ENCODE measurements at places on chromosomes 3 and 15.

DNA sequence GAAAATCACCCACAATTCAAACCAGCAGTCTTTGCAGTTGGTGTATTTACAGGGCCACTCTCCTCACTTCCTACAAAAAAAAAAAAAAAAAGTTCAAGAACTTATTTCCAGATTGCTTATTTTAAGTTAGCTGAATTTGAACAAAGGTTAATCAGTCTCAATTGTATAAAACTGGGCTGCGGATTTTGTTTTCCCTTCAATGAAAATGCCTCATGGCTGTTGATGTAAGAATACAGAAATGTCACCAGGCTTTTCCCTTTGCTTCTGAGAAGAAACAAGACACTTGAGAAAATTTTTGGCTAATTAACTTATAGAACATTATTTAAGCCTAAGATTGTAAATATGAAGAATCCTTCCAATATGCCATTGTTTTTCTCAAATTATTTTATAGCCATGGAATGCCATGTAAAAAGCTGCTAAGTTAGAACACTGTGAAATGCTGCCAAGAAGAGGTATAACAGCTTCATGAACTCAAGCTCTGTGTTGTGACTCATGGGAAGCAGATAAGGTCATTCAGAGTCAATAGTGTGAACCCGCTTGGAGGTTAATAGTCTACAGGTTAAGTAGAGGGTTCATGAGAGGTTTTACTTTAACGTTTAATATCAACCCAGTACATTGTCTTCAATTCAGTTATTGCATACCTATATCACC is 84.3 kb upstream of the ABI3BP start:
- DNase-seq: no peak

DNA sequence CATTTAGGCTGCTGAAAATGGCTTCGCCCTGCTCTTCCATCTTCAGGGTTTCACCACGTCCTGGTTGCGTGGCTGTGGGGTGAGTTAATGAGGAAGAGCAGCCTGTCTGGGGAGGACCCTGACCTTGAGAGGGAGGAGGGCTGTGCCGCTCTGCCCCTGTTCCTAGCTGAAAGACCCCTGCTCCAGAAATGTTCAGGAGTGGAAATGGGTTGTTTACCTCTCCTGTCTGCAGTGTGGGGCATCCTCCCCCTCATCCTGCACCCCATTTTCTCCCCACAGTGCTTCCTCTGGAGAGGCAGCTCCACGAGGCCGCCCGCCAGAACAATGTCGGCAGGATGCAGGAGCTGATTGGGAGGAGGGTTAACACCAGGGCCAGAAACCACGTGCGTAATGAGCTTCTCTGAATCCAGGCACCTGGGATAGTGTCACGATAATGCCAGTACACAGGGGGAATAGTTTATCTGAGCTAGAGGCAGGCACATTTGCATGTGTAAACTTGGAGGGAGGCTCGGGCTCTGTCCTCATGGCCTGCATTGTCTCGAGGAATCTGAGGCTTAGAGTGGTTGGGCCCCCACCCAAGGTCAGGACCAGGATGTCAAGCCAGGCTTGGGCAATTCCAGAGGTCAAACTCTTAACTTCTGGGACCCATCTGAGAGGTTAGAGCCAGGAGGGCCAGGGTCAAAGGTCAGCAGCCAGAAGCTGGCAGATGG is 4.0 kb downstream of the ANKDD1A start:
- DNase-seq: no peak

DNA sequence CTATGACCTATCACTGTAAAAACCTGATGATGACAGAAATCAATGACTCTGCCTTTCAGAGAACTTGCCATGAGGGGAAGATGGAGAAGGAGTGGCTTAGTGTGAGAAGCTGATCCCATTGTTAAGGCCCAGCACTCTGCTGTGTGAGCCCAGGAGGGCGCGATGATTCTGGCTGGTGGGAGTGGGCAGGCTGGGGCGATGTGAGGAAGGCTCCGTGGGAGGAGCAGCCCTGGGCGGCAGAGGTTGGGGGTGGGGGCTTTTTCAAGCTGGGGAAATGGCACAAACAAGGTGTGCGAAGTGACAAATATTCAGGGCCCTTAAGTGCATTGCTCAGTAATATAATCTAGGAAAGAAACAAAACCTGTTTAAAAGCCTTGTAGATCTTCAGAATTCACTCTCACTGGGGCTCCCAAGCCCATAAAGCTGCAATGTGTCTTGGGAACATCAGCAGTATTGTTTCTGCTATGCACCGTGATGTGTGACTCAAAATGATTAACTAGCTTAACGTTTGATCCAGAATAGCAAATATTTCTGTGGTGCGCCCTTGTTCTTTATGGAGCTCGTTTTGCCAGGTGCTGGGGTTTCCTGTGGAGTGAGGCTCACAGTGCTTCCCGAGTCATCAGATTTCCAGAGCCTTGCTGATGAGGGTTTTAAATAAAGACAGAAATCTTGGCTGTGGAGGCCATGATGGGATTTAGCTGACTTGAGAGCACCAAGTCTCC is 141.0 kb downstream of the CHDH start:
- DNase-seq: no peak

GRCh38 chr3:71269906-71270305 is 313.6 kb downstream of the FOXP1 start:
- no peak for DNase-seq

- no peak for DNase-seq
Observed at GRCh38 chr15:63985221-63986184, 60.8 kb downstream of the DAPK2 start.

DNA sequence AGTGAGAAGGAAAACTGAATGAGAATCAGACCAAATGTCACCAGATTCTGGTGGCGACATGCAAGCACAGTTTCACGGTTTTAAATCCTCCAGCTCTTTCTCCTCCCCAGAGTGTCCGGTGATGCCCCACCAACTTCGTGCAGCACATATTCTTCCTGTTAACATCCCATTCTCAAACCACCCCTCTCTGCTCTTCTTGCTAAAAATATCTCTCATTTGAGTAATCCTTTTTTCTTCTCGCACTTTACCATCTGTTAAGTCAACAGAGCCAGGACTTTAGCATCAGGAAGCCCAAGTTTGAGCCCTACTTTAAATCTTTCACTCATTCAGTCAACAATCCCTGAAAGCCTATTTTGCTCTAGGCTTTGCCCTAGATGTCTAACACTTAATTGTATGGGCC is 68.2 kb upstream of the VGLL4 start:
- no peak for DNase-seq

DNA sequence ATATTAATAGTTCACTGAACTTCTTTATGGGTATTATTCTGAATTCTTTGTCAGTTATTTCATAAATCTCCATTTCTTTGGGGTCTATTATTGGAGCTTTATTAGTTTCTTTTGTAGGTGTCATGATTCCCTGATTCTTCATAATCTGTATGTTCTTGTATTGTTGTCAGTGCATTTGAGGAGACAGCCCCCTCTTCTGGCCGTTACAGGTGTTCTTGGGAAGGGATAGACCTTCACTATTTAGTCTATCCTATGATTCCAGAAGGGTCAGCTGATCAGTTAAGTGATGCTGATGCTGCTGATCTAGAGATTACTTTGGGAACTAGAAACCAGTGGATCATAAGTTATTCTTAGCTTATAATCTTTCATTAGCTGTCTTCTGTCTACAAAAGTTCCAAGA is 34.9 kb downstream of the TMEM39A start:
- no peak for DNase-seq

DNA sequence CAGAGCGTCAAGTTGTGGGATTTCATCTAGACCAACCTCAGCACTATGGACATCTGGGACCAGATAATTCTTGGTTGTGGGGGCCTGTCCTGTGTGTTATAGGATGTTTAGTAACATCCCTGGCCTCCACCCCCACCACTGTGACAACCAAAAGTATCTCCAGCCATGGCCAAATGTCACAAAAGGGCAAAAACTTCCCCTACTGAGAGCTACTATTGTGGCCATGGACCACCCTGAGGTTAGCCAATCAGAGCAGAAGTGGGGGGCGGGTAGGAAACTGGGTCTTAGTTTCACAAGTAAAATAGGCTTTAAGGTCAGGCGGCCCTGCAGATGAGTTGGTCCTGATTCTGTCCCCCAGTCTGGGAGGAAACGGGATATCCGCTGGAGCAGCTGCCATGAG is 25.4 kb downstream of the KIF7 start:
- no peak for DNase-seq

DNA sequence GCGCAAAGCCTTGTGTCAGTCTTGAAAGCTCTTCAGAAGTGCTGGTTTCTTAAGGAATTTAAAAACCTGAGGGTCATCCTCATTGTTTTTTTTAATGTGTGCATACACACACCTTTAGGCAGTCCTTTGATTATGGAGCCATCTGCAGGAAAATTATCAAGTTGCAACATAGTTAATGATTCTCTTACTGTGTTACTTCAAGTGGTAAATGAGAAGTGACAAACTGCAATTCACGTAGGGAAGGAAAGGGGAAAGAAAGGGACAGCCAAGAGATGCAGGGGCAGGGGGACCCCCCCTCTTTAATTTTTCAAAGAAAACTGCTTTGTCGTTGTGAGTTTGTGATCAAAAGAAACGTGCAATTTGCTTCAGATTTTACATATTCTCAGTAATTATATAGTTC is 162.4 kb upstream of the CGNL1 start:
- no peak for DNase-seq

DNA sequence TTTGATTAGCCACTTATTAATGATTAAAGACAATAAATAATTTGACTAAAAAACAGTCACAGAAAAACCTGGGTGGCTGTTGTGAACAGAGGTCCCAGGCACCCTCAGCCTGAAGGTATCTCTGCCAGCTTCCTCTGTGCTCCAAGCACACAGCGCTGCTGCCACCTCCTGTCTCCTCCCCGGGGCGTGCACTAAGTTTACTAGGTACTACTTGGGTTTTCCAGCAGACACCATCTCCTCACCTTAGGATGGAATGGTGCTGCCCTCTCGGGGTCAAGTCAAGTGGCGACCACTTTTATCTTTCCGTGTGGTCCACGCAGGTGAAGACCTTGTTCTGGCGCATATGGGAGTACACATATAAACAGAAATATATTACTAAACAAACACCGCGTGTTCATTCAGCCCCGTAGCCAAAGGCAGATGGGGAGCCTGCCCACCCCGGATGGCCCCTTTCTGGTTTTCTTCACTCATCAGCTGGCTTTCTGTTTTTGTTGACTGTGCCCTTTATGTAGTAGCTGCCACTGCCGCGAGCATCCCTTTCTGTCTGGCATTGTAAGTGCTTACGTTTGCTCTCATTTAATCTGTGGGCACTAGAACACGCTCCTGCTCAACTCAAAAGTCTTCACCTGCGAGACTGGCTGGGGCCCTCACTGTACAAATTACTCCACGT is 128.0 kb downstream of the LRIG1 start:
- DNase-seq: peak; percentile 19

DNA sequence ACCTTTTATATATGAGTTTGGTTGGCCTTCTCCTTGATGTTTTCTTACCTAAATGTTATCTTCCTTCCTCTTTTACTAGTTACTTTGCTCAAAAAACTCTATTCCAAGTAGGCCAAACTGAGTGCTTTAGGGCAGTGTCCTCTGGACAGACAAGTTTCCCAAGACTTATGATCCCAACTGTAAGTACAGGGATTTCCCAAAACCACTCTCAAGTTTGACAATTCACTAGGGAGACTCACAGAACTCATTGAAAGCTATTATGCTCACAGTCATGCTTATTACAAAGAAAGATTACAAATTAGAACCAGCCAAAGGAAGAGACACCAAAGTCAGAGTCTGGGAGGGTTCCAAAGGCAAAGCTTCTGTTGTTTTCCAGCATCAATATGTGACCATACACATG is 534.2 kb upstream of the ALCAM start:
- DNase-seq: no peak

DNA sequence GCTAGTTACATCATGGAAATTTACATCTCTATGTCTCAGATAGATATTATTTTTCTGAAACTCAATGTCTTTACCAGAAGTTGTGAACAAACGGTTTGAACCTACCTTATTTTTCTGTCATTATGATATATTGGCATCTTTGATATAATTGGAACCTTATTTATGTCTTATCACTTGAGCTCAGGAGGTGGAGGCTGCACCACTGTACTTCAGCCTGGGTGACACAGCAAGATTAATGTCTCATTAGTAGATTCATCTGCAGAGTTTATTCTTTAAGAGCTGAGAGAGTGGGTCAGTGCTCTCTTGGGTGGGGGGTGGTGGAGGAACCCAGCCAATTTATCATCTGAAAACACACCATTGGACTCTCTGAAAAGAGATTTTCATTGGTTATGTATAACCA is 21.4 kb downstream of the SCG3 start:
- DNase-seq: no peak

- DNase-seq: no peak
Observed at GRCh38 chr15:79243723-79244122, 38.8 kb upstream of the ANKRD34C start.

DNA sequence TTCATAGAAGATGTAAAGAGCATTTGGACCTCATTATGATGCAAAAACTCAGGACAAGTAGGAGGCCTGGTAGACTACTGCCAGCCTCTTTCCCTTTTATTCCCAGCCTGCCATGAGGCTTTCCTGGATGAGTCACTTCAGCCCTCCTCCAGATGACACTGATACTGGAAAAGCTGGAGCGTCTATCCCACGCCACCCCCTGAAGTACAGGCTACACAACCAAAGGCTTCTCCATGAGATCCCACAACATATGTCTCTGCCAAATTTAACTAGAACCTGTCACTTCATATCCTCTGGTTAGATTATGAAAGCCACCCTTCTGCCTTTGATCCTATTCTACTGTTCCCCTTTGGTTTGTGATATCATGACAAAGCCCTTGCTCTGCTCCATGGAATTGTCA is 56.1 kb upstream of the CPNE4 start:
- no peak for DNase-seq

DNA sequence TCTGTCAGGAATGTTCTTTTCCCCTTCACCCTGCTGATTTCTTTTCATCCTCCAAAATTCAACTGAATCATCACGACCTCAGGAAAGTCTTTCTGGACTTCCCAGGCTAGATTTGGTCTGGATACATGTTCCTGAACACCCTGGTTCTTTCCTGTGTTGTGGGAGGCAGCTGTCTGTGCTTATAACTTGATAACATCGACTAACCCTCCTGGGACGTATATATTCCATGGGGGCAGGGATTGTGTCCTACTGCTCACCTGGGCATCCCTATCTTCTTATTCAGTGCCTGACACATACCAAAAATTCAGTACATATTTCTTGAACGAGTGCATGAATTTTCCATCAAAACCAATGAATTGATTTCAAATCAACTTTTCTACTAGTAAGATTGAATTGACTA is 47.6 kb upstream of the MEF2A start:
- DNase-seq: no peak

GRCh38 chr3:52787672-52788625 is 6.6 kb upstream of the ITIH3 start:
- no peak for DNase-seq
